ENCODE measurements at places on chromosomes 5 and 9. TPM values are rescaled to one million over a fixed set of nuclear protein-coding genes. Genes with fewer than 3 reads are reported as not detected.

The IRX2 gene
- 23.2 TPM for polyA plus RNA-seq

The S1PR3 gene
- polyA plus RNA-seq, result 21.4 TPM

- H3K27me3 ChIP-seq, result no peaks in the 10 kb centered on the region
- H3K4me3 ChIP-seq, result no peak overlapping the region
- peaks cover 12% of the 10 kb centered on the region for H3K4me1 ChIP-seq
- DNase-seq, result no peak
- H3K36me3 ChIP-seq, result no peaks in the 10 kb centered on the region
These were observed 1.1 kb upstream of the GPX3 start for GRCh38 chr5:151019331-151019730.

- no peak overlapping the region for H3K4me3 ChIP-seq
- DNase-seq, result peak; percentile 32
- no peak overlapping the region for H3K27ac ChIP-seq
These were observed 409.2 kb downstream of the HTR1A start for GRCh38 chr5:63553073-63553472.

- H3K4me1 ChIP-seq, result no peaks in the 10 kb centered on the region
- no peaks in the 10 kb centered on the region for H3K36me3 ChIP-seq
- DNase-seq, result no peak
- H3K4me3 ChIP-seq, result no peak overlapping the region
- no peaks in the 10 kb centered on the region for H3K27me3 ChIP-seq
These were observed 1534.3 kb downstream of the MAT2B start for GRCh38 chr5:165039748-165040147.

- no peaks in the 10 kb centered on the region for H3K36me3 ChIP-seq
- H3K27ac ChIP-seq, result no peak overlapping the region
- no peaks in the 10 kb centered on the region for H3K27me3 ChIP-seq
- DNase-seq, result no peak
These were observed 12.8 kb upstream of the TNFAIP8 start for GRCh38 chr5:119343052-119343451.

The CACNA1B gene
- 20.8 TPM for polyA plus RNA-seq

The TLR4 gene
- polyA plus RNA-seq, result 10.7 TPM

The FOXD4L3 gene
- polyA plus RNA-seq, result 0.24 TPM

The GDF9 gene
- 2.0 TPM for polyA plus RNA-seq

DNA sequence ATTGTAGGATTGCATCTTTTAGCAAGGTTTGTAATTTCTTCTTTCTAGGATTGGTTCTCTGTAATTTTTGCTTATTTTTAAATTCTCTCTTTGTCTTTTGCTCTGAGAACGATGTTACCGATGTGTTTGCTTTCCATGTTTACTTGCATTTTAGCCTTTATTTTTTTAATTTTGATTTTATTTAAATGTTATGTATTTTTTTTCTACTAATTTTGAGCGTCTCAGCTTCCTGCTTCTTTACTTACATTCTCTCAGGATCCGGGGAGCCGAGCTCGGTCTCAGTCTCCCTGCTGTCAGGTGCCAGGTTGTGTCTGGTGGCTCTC, 20.9 kb downstream of the ANXA2R start:
- DNase-seq, result no peak
- no peaks in the 10 kb centered on the region for H3K36me3 ChIP-seq
- peaks cover 18% of the 10 kb centered on the region for H3K4me1 ChIP-seq
- H3K27ac ChIP-seq, result no peak overlapping the region
- peaks cover 94% of the 10 kb centered on the region for H3K27me3 ChIP-seq

The PLPP1 gene
- polyA plus RNA-seq, result 51.8 TPM

DNA sequence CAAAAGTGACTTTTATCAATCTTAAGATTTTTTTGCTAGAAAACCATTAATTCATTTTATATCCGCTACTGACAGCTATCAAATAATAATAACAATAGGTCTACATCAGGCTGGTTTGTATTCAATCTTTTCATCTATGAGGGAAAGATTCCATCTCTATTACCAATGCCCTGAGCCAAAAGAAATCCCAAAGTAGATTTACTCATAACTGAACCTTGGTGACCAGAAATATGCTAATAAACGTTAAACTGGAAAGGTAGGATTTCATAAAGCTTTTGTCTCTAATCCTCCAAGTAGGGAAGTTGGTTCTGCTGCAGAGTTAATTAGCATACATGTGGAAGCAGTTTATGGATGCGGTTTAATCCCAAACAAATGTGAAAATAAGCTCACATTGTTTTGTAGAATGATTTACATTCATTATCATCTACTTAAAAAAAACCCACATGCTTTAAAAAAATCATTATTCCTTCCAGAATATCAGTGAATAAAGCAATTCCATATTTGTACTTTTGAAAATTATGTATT, 715.5 kb downstream of the CETN3 start:
- no peaks in the 10 kb centered on the region for H3K27me3 ChIP-seq
- no peak overlapping the region for H3K27ac ChIP-seq
- H3K4me1 ChIP-seq, result no peaks in the 10 kb centered on the region
- no peak for DNase-seq

- no peak overlapping the region for H3K4me3 ChIP-seq
- H3K4me1 ChIP-seq, result no peaks in the 10 kb centered on the region
- H3K36me3 ChIP-seq, result no peaks in the 10 kb centered on the region
- H3K27me3 ChIP-seq, result no peaks in the 10 kb centered on the region
- DNase-seq, result no peak
These were observed 49.5 kb downstream of the TRIM32 start for GRCh38 chr9:116736399-116737151.

DNA sequence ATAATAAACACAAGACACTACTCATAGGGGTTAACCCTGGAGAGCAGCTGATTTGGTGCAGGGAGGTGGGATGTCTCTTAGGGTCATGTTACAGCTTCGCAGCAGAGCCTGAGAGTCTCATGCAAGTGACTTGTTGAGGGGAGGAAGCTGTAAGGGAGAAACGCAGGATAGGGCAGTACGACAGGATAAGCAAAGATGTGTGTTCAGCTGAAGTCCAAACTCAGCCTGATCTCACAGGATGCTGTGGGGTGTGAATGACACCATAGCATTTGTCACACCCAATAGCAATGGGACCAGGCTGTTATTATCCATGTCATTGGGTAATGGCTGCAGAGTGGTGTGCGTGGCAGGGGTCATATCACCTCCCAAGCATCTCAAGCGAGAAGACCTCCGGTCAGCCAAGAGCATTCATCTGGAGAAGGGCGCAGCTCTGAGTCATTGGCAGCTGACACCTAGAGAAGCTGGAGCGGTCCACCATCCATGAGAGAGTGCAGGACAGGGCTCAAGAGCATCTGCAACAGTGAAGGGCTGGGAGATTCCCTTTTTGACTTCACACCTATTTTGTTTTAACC, 49.2 kb upstream of the RPL26L1 start:
- no peaks in the 10 kb centered on the region for H3K27me3 ChIP-seq
- H3K4me1 ChIP-seq, result peaks cover 12% of the 10 kb centered on the region
- no peak overlapping the region for H3K4me3 ChIP-seq
- H3K36me3 ChIP-seq, result peaks cover 38% of the 10 kb centered on the region

The ALDOB gene
- polyA plus RNA-seq, result 5.8 TPM

DNA sequence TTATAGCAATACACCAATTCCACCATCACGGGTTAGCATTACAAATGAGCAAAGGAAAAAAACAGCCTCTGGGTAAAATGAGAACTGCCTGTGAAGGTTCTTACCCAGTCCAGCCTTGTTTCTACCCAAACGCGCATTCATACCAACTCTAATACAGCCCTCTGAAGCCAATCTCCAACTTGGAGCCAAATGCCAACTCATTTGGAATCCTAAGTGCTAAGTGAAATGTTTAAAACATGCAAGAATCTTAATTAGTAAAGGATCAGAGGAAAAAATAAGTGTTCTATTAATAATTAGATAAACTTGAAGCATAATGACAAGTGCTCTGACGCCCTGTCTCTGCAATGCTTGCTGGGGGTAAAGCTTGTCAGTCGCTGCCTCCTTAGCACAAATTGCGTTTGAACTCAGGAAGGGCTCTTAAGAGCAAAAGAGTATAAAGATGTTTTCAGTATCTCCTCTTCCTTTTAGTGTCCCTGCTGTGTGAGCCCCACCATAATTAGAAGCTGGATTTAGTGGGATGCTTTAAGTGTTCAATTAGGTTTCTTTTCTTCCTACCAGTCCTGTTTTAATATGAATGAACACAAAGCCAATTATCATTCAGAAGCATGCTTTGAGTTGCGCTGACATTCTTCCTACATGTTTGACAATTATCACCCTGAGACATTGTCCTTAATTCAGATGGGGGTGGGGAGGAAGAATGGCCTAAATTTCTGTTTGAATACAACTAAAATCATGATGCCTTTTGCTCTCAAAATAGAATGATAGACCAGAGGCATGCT, 537.6 kb downstream of the DTWD2 start:
- H3K36me3 ChIP-seq, result no peaks in the 10 kb centered on the region
- H3K4me3 ChIP-seq, result no peak overlapping the region
- peak; percentile 69 for DNase-seq
- H3K4me1 ChIP-seq, result no peaks in the 10 kb centered on the region
- H3K27ac ChIP-seq, result no peak overlapping the region

The BTNL8 gene
- not detected for polyA plus RNA-seq

DNA sequence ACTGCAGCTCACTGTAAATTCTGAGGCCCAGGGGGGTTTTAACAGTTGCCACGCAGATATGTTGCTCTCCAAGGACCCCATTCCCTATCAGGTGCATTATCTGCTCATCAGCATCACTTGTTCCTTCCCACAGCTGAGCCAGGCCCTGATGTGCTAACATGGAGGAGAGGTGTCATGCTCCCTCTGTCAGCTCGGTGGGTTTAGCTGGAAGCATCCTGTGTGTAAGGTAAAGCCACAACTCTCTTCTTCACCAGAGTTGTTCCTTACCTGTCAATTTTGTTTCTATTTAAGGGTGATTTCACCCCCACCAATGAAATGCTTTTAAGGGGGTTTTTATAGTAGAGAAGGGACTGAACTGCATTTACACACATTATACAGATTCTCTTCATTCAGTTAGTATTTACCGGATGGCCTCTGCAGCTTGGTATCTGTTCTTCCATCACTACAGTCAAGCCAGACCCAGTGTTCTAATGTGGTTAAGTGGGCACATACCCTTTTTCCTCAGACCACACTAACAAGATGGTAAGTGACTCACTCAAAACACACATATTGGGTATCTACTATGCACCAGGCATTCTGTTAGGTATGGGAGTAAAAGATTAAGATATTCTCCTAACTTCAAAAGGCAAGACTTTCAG, 205.4 kb downstream of the DCP2 start:
- H3K4me3 ChIP-seq, result no peak overlapping the region
- no peaks in the 10 kb centered on the region for H3K36me3 ChIP-seq
- H3K27me3 ChIP-seq, result no peaks in the 10 kb centered on the region
- no peak for DNase-seq

GRCh38 chr5:168156170-168156569, 135.3 kb upstream of the WWC1 start:
- no peak for DNase-seq
- no peak overlapping the region for H3K4me3 ChIP-seq
- H3K36me3 ChIP-seq, result no peaks in the 10 kb centered on the region
- no peaks in the 10 kb centered on the region for H3K27me3 ChIP-seq
- H3K27ac ChIP-seq, result no peak overlapping the region
- peaks cover 7% of the 10 kb centered on the region for H3K4me1 ChIP-seq

- H3K27ac ChIP-seq, result no peak overlapping the region
- H3K4me1 ChIP-seq, result no peaks in the 10 kb centered on the region
- H3K4me3 ChIP-seq, result no peak overlapping the region
- no peaks in the 10 kb centered on the region for H3K36me3 ChIP-seq
- no peaks in the 10 kb centered on the region for H3K27me3 ChIP-seq
These were observed 242.1 kb downstream of the CWC27 start for GRCh38 chr5:65010841-65011240.

DNA sequence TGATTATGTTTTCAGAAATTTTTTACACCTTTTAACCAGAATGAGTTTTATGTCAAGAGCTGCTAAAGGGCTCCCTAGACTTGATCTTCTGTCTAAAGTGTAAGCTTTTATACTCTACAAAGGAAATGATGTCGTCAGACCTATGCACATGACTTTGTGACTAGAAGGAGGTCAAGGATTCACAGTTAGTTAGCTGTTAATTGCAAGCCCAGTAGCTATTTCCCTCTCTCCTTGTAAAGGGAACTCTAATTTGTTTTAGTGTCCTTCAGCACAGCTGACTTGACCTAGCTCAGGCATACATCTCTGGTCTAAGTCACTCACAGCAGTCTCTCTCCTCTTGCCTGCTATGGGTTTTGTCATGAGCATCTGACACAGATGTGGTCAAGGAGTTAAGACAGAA, 173.5 kb upstream of the NREP start:
- H3K4me1 ChIP-seq, result no peaks in the 10 kb centered on the region
- no peak overlapping the region for H3K27ac ChIP-seq
- no peaks in the 10 kb centered on the region for H3K36me3 ChIP-seq
- no peak overlapping the region for H3K4me3 ChIP-seq
- H3K27me3 ChIP-seq, result no peaks in the 10 kb centered on the region

DNA sequence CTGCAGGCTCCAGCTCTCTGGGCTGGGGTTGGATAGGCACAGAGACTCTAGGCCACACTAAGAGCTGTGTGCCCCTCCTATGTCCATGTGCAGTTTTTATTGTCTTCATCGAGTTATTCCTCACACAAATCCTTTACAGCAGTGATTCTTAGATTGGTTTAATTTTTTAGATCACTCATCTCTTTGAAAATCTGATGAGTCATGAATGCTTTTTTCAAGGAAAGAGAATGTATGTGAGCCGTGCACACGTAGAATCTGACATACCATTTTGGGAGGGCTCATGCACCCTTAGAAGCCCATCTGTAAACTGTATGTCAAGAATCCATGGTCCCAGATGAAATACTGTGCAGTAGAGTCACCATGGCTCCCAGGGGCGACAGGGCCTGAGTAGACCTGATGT, 100.7 kb upstream of the S1PR3 start:
- no peak overlapping the region for H3K27ac ChIP-seq
- no peaks in the 10 kb centered on the region for H3K36me3 ChIP-seq
- DNase-seq, result no peak
- peaks cover 6% of the 10 kb centered on the region for H3K4me1 ChIP-seq
- no peaks in the 10 kb centered on the region for H3K27me3 ChIP-seq
- H3K4me3 ChIP-seq, result no peak overlapping the region

The INSL4 gene
- polyA plus RNA-seq, result not detected

The CYSTM1 gene
- 25.2 TPM for polyA plus RNA-seq

DNA sequence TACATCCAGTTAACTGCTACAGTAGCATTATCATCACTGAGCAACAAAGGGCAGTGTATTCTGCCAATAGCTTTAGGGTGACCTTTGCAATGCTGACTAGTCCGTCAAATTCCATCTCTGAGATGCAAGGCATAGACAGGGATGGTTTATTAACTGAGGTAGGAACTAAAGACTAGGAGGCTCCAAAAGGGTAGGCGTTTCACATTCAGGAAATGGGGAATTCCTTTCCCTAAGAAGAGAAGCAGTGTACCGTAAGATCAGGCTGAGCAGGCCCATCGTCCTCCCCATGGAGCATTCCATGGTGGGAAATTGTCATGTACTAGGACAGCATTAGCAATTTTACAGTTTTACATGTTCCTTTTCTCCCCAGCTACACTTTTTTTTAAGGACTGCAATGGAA, 157.7 kb downstream of the BNC2 start:
- H3K4me1 ChIP-seq, result peaks cover 9% of the 10 kb centered on the region
- H3K27me3 ChIP-seq, result peaks cover 5% of the 10 kb centered on the region
- H3K4me3 ChIP-seq, result no peak overlapping the region
- no peaks in the 10 kb centered on the region for H3K36me3 ChIP-seq

DNA sequence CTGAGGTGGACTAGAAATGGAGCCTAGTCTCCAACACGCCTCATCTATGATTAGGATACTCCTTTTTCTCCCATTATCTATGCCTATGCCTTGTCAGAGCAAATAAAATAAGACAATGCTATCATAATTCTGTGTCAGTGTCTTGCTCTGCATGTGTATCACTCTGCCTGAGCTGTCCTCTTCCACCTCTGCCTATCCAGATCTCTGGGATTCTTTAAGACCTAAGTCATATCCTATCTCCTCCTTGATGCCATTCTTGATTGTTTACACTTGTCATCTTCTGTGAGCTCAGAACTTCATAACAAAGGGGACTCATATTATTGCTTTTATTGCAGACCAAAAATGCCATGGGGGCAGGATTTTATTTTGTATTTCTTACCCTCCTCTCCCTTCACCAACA, 351.2 kb upstream of the C9orf72 start:
- H3K4me1 ChIP-seq, result no peaks in the 10 kb centered on the region
- no peak overlapping the region for H3K27ac ChIP-seq
- DNase-seq, result no peak
- no peak overlapping the region for H3K4me3 ChIP-seq
- no peaks in the 10 kb centered on the region for H3K36me3 ChIP-seq

All from spinal cord (tissue), 10 donors.